Uterus (tissue), 4 donors: ENCODE measurements at places on chromosomes 2 and 18. TPM values are rescaled to one million over a fixed set of nuclear protein-coding genes. Genes with fewer than 3 reads are reported as not detected.

DNA sequence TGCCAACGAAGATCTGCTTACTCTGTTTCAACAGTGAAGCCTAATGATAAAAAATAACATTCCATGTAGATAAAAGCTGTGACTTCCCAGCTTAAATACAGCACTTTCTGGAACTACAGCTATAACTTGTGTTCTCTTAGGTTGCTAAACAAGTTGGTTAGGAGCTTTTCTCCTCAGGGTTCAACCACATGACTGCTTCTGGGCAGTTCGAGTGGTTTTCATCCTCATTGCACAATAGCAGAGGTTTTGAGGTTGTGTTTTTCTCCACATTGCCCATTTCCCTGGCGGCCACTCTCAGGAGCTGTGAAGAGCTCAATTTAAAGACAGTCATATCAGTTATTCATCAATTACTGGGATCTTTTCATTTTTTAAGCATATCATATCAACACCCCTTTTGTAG is 102.2 kb upstream of the CYP1B1 start:
- no peak for DNase-seq

SERPINB3 gene
- total RNA-seq: not detected

- DNase-seq: no peak
These were observed 5.4 kb upstream of the RNF181 start for GRCh38 chr2:85589982-85590791.

LHCGR gene
- not detected for total RNA-seq

DNA sequence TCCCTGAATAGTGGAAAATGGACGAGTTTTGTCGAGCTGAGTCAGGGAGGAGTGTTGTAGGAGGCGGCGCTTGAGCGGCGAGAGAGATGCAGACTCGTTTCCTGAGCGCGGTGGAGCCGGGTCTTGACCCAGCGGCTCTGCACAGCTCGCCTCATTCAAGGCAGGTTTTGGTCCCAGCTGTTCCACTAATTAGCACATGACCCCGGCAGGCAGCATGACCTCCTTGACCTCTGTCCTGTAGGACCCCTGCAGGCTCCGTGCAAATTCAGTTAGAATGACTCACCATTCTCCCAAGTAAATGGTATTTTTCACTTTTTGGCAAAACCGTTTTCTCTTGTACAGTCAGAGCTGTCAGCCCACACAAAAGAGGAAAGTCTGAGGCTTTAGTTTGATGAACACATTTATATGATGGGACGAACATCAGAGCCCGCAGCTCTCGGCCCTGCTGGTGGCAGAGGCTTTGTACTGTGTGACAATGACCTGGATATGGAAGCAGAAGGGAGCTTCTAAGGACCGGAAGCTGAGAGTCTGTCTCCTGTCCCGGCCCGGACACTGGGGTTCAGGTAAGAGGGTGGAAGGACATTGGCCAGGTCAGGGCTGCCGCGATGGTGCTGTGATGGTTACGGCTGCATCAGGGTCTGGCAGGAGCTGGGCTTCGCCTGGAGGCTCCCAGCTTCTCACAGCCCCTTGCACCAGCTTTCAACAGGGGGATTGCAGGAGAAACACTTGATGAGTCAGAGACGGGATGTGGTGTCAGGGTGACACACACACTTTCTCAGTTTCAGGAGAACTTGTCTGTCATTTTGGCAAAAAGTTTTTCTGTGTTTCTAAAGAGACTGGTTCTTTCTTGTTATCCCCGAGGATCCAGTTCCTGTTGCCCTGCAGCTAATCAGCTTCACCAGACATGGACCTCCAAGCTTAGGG is 29.9 kb upstream of the ALKAL2 start:
- DNase-seq: no peak

PREPL gene
- 101 TPM for total RNA-seq

- no peak for DNase-seq
These were observed 89.6 kb upstream of the MAP3K20 start for GRCh38 chr2:172986040-172986439.

DNA sequence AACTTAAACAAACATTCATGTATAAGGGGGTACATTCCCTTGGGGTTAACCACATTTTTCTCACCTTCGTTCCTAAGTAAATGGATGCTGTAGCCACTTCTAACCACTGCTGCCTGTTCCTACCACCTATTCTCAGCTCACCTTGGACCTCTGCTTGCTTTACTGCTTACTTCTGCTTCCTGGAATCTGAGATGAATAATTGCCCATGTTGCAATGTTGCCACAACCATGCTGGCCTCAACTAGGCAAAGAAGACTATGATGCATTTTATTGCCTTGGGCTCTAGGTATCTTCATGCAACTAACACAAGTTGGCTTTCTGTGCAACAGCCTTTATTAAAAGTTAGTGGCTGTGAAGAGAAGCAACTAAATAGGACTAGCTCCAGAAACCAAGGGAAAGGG is 106.3 kb upstream of the TCF4 start:
- no peak for DNase-seq

- no peak for DNase-seq
These were observed 168.2 kb downstream of the DPP10 start for GRCh38 chr2:114610677-114611076.

DNA sequence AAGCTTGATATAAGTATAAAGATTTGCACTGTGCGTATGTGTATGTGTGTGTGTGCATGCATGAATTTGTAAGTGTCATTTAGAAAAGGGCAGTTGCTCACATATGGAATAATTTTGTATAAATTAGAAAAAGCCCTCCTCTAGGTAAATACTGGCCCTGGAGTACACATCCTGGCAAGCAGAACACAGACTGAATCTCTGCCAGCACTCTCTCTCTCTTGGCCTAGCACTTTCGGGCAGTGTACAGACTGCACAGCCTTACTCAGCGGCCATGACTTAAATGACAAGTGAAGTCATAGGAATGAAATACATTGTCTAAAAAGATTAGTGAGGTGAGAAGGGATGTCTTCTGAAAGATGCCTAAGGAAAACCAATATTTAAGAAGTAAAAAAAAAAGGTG is 214.1 kb downstream of the RDH14 start:
- DNase-seq: no peak

TGIF1 gene
- 34.1 TPM for total RNA-seq

GRCh38 chr18:79302120-79302519 is 93.6 kb upstream of the NFATC1 start:
- peak; percentile 19 for DNase-seq

ITGB6 gene
- not detected for total RNA-seq

- no peak for DNase-seq
These were observed 236.0 kb upstream of the SPHKAP start for GRCh38 chr2:228417526-228417925.

DNA sequence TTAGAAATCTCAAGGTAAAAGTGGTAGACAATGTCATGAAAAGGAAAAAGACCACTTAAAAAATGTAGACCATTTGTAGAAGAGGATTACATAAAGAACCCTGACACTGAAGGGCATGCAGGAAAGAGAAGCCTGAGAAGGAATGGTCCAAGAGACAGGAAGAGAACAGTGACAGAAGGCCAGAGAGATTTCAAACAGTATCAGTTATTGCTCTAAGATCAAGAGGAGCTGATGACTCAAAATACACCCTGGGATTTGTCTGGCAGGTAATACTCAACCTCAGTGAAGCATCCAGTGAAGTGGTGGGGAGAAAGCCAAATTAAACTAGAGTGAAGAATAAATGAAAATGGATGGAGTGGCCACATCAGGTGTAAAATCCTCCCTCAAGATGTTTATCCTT is 100.5 kb downstream of the PDE11A start:
- no peak for DNase-seq

ST8SIA3 gene
- total RNA-seq: not detected

SLC8A1 gene
- total RNA-seq: 154 TPM

DNA sequence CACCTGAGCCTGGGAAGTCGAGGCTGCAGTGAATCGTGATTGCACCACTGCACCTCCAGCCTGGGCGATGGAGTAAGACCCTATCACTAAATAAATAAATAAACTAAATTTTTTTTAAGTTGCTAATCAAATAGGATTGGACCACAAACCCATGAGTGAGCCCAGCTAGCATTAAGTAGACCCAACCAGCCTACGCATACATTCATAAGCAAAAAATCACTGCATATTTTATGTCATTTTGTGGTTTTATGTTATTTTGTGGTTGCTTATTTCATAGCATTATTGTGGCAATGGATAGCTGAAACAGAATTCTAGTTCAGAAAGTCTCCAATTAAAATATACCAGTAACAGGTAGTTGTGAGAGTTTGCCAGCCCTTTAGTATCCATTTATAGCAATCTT is 29.1 kb upstream of the ZC3H15 start:
- DNase-seq: no peak

DNA sequence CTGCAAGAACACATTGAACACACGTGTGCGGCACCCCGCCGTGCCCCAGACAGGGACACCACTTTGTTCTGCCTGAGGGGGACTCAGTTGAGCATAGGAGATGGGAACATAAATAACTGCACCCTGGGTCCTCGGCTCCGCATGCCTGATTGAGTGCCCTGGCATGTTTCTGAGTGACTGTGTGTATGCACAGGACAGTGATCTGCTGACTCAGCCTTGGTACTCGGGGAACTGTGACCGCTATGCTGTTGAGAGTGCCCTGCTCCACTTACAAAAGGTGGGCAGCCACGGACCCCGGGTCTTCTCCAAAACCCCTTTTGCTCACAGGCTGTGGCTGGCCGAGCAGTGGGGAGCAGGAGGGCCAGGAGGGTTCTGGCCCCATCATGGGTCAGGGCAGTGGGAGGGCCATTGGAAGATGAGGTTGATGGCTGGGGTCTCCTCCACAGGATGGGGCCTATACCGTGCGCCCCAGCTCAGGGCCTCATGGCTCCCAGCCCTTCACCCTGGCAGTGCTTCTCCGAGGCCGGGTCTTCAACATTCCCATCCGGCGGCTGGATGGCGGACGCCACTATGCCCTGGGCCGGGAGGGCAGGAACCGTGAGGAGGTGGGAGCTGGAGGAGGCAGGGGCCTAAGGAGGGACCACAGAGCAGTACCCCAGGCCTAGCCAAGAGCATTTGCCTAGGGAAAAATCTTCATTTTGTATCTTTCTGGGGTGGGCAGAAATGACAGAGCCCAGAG is 16.9 kb downstream of the SH2D6 start:
- DNase-seq: no peak

TNFRSF11A gene
- total RNA-seq: 5.3 TPM

- DNase-seq: no peak
These were observed 476.5 kb upstream of the ACVR2A start for GRCh38 chr2:147368306-147368705.

DNA sequence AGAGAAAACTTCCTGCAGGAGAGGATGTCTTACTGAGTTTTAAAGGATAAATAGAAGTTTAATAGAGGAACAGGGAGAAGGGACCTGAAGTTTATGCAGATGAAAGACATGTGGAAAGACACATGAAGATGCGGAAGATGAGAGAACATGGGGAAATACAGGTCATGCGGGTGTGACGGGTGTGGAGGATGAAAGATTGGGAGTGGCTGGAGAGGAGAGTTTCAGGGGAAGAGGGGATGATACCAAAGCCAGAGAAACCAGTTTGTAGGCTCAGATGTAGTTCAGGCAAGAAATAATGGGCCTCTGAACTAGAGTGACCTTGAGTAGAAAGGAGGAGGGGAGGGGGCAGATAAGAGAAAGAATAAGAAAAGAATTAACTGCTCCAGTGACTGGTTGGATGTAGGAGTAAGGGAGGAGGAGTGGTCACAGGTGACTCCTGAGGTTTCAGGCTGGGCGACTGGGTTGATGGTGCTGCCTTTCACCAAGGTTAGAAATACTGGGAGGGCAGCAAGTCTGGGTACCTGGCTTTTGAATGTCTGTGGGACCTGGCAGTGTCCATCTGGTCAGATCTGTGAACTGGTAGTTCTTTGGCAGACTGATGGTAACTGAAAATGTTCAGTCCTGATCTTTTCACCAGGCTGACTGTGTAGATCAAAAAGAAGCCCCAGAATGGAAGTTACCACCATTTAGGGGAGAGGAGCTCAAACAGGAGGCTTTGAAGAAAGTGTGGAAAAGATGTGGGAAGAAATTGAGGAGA is 69.4 kb downstream of the TET3 start:
- DNase-seq: no peak

IMPACT gene
- total RNA-seq: 24.0 TPM

MYOM1 gene
- 9.7 TPM for total RNA-seq

ITPRIPL1 gene
- total RNA-seq: 7.3 TPM

ALPP gene
- total RNA-seq: 0.62 TPM

MPP4 gene
- total RNA-seq: not detected

DNA sequence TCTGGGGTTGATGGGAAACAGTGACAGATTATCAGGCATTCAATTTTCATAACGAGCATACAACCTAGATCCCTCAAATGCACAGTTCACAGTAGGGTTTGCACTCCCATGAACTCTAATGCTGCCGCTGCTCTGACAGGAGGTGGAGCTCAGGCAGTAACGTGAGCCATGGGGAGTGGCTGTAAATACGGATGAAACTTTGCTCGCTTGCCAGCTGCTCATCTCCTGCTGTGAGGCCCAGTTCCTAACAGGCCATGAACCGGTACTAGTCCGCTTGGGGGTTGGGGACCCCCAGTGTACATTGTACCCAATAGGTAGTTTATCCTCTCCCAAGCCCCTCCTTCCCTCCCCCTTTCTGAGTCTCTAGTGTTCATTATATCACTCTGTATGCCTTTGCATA is 94.6 kb downstream of the PTH2R start:
- no peak for DNase-seq

- no peak for DNase-seq
These were observed 84.3 kb downstream of the NETO1 start for GRCh38 chr18:72783530-72783929.

DNA sequence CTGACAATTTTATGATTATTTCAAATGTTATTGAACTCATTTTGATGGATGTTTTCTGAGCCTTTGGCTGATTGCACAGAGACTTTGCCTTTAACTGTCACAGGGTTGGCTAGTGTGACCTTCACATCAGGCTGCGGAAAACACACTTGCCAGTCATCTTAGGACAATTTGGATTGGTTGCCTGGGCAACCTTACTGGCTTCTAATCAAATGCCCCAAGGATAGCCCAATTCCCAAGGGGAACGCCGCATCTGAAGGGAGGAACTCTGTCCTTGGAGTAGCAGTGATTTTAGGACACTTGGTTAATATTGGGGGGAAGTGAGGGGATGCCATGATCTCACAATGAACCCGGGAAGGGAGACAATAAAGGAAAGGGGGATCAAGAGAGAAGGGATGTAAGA is 29.5 kb downstream of the OSBPL6 start:
- DNase-seq: no peak
